D341Med (cell line): ENCODE measurements at places on chromosomes 6 and 20.

DNA sequence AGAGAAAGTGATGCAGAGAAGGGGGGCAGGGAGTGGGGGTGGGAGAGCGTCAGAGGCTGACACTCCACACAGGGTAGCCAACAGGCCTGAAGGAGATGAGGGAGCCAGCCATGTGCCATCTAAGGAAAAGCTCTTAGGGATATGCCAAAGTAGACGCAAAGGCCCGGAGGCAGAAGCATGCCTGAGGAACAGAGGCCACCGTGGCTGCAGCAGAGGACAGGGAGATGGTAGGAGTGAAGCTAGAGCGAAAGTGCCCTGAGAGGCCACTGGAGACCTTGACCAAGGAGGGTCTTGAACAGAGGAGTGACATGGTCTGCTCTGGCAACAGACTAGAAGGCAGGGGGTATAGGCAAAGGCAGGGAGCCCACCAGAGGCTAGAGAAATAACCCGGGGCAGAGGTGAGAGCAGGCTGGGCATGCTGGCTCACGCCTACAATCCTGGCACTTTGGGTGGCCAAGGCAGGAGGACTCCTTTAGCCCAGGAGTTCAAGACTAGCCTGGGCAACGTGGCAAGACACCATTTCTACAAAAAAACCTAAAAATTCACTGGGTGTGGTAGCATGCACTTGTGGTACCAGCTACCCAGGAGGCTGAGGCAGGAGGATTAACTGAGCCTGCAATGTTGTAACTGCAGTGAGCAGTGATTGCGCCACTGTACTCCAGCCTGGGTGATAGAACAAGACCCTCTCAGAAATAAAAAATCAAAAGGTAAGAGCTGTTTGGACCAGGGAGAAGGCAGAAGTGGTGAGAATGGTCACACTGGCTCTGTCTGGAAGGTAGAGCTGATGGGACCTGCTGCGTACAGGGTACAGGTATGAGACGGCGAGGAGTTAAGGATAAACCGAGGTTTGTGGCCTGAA, 6.3 kb downstream of the RRBP1 start:
- DNase-seq, result no peak

DNA sequence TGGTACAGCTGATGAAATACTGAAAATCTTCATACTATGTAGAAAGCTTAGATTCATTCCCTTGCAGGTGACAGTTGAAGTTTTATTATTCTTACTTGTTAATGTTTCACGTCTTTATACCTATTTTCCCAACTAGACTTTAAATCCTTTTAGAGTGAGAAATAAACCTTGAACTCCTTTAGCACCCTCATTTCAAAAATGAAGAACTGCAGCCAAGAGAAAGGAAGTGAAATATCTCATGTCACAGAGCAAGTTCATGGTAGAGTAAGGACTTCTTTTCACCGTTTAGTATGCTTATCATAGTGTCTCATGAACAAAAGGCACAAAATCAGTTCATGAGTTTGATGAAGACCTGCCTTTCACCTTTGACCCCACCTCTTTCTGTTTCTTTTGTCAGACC, 38.5 kb downstream of the ORC3 start:
- no peak for DNase-seq

GRCh38 chr6:31943742-31944141, 2.2 kb upstream of the CFB start:
- DNase-seq, result no peak

DNA sequence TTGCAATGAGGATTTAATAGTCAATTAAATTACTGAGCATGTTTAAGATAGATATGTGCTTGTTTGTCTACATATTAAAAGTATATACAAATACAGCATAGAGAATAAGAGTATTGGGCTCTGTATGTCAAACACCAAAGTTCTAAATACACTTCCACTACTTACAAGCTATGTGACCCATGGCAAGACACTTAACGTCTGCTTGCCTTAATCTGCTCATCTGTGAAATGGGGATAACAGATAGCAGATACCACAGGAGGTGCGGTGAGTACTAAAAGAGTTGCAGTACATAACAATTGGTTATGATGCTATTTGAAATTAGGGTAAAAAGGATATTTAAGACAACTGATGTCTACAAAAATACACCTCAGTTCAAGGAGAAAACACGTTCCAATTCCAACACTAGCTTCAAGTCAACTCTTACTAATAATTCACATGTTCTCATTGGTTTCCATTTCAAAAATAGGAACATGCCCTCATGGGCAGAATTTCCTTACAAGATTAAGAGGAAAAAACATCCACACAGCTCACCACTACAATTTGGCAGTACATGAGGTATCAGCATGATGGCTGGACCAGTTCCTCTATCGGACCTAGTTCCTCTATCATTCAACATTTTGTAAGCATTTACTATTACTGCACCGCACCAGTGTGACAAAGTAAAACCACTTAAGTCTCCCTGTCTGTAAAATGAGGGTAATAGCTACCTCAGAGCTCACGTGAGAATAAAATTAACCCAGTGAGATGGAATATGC, 101.1 kb downstream of the SMLR1 start:
- no peak for DNase-seq

- DNase-seq, result no peak
Measured at GRCh38 chr20:53244711-53245110, 272.6 kb downstream of the TSHZ2 start.

DNA sequence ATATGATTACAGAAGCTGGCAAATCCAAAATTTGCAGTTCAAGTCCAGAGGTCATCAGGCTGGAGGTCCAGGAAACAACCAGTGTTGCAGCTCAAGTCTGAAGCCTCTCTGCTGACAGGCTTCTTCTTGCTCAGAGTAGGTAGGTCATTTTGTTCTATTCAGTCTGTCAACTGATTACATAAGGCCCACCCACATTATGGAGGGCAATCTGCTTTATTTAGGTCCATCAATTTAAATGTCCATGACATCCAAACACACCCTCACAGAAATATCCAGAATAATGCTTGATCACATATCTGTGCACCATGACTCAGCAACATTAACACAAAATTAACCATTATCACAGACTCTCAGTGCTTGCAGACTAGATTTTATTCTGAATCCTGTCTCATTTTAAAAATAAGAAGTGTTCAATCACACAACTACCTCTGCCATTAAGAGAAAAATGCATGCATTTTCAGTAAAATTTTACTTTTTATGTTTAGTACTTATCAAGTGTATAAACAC, 759.2 kb upstream of the ADGRB3 start:
- DNase-seq, result no peak

DNA sequence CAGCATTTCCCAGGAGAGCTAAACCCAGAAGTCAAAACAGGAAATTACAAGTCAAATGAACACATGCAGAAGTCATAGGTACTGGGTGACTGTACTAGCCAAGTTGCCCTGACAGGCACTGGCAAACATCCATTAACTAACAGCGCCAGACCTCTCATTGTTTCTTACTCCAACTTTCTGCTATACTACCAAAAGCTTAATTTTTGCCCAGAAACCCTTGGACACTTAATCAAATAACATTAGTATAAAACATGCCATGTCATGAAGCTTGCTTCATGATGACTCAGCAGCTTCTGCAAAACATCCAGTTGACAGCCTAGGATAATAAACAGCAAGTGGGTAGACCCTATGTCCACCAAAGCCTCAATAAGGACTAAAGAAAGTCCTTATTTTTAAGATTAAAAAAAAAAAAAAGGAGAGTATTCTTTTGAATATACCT, 3.5 kb downstream of the NUP153 start:
- no peak for DNase-seq

DNA sequence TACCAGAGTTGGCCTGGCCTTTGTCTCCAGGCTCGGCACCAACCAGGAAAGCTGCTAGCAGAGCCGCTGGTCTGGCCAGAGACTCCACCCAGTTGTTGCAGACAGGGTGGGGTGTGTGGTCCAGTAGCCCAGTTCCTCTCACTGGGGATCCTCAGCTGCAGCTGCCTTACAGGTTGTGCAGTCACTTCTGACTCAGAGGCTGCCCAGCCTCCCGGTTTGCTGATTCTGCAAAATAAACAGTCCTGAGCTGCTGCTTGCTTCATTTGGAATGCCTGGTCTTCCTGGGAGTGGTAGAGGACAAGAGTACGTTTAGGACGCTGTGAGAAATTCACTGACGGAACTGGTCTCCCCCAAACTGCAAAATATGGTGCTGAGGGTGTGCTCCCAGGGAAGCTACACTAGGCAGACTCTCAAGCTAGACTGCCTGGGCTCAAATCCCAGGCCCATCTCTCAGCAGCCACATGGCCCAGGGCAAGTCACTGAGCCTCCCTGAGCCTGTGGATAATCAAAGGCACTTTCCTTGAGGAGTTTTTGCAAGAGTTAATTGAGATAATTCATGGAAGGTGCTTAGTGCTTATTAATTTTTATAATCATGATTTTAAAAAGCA, 246.1 kb downstream of the TFAP2C start:
- no peak for DNase-seq

GRCh38 chr6:160435935-160436334, 87.8 kb downstream of the SLC22A3 start:
- no peak for DNase-seq

DNA sequence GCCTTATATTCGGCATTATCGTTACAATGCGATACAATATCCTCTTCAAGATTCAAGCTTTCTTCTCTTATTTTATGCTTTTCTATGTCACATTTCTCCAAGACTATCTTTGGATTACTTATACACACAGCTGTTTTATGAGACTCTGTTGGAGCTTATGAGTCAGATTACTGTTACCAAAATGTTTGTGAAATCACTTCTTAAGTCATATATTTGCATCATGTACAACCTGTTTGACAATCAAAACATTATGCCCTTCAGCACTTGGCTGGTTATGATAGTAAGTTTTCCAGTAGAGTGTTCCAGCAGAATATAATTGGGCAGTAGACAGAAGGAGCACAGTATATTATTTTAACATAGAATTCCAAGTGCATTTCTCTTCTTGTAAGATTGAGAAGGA, 35.2 kb downstream of the BMP6 start:
- DNase-seq, result no peak

DNA sequence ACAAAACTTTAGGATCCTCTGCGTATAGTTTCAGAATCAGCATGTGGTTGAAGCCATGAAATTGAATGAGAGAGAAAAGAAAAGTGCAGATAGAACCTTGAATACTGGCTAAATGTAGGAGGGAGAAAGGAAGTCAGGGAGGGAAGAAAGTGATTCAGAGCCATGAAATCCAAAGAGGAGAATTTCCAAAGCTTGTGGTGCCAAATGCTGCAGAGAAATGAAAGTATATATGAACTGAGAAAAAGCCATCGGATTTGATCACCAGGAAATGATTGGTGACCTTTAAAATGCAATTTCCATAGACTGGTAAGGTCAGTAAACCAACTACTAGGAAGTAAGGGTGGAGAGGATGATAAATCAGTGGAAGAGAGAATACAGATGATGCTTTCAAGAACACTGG, 142.3 kb downstream of the TFAP2A start:
- no peak for DNase-seq

DNA sequence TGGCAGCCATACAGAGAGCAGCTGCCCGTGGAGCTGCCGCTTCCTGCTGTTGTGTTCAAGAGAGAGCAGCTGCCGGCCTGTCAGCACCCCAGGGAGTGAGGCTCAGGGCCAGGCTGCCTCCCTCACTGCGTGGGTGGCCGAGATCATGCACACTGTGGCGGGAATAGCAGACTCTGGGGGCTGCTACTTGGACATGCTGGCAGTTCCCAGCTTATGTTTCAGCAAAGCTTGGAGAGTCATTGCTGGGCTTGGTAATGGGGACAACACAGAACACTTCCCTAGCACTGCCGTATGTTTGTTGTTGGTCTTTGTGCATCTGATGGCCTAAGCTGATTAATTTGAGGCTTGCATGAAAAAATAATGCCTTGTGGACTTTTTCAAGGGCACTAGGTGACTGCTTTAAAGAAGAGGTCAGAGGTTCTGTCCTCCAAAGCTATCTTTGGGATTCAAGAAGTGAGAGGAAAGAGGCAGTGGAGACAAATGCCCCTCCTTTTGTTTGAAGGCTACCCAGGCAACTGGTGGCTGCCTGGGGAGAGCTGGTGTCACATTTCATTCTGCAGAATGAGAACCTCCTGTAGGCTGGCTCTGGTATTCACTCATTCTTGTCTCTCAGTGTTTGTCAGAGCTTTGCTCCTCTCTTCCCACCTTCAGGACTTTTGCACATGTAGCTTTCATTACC, 18.8 kb downstream of the MRAP2 start:
- DNase-seq, result peak; percentile 58

GRCh38 chr6:138109042-138109997, 2.1 kb upstream of the PERP start:
- peak; percentile 52 for DNase-seq

DNA sequence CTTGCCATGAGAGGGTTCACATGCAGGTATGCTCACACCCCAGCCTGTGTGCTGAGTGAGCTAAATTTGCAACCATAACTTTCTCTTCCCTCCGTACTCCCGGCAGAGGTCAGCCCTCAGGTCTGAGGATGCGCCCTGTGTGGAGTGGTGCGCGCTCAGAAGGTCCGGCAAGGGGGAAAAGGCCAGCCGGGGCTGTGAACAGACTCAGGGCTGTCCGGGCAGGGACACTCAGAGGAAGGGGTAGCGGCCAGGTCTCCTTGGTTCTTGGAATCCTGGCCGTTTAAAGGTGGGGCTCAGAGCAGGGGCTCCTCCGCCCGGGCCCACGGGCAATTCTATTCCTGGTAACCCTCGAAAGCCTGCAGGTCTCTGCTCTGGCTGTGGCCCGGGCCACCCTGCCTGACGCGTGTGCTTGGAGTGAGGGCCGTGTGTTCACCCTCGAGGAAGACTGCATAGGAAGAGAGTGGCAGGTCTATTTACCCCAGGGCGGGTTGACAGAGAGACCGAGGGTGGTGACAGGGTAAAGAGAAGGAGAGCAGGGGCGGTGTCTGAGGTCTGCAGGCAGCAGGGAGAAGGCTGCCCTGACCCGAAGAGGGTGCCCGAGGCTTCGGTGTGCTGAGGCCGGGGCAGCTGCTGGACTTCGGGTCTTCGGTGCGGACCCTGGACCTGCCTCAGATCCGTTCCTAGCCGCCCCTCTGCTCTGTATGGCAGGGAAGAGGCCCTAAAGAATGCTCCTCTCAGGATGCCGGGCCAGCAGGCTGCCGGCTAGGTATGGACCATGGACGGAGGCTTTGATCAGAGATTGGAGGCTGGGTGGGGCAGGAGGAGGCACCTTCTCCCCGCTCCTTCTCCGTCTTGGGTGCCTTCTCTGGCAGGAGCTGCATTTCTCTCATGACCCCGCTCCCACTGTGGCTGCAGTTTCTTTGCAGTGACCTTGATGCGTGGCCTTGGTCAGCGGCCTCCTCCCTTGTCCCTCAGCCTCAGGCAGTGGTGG, 131.1 kb upstream of the ARMC2 start:
- no peak for DNase-seq

DNA sequence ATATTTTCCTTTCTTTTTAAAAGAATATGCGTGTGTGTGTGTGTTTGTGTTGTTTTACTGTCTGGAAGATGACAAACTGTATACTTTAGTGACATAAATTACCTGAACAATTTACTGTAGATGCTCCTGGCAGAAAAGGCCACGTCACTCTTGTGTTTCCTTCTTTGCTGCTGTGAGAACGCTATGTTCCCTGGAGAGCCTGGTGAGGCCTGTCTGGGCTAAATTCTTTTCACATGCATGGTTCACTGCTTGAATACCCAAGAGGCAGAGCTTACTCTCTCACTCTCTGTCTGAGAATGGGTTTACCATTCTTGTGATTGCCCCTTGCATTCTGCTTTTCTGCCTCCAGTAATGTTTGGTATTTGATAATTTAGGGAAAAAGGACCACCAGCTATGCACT, 64.3 kb downstream of the EDN1 start:
- no peak for DNase-seq
